ENCODE measurements at places on chromosomes 6 and 20. TPM values are rescaled to one million over a fixed set of nuclear protein-coding genes. Genes with fewer than 3 reads are reported as not detected.

DNA sequence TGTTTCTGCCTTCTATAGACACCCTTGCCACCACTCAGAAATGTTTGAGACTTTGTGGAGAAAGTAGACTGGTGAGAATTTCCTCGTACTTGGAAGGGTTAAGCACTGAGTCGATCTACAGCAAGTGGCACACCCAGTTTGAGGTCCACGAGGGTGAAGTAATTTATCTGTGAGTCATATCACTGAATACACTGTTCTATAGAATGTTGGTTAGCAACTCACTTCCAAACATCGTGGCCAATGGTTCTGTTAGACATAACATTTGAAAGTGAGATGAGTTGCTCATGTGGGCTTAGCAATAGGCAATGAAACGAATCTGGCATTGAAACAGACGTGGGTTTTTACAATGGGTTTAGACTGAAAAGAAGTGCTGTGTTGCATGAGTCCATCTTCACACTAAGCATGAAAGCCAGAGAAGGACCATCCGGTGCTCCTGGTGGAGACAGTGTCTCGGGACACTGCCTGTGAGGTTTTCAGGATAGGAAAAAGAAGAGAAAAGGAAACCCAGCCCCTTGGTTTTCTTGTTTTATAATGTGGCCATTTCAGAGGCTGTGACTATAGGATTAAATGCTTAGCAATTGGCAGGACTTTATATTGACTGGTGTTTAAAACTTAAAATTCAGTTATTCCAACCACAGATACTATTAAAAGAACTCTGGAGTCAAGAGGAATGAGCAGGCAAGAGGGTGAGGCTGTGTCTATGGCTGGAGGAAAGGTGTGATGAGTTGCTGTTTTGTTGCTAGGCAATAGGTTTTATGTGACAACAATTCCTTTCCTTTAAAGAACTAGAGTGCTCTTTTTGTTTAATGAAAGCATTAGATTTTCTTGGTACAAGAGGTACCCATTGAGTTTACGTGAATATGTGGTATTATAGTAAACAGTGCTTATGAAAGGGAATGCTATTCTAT is 31.0 kb upstream of the EZR start:
- DNase-seq: peak; percentile 97

FAM217A gene
- total RNA-seq: not detected

GRCh38 chr20:4632876-4633275 is 88.8 kb upstream of the PRND start:
- no peak for DNase-seq

DNA sequence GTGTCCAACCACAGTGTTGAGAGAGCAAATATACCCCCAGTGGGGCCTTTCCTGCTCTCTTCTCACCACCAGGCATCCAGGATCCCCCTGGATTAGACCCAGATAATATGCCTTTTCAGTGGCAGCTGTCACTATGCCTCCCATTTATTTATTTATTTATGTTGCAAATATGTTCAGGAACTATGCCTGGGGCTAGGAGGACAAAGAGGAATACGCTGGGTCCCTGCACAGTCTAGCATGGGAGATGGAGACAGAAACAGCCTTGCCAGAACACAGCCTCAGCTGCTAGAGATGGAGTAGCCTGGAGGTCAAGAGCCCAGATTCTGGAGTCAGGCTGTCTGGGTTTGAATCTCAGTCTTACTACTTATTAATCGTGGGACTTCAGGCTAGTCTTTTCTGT is 74.6 kb upstream of the LRFN2 start:
- DNase-seq: no peak

RREB1 gene
- 29.3 TPM for total RNA-seq

KCNQ5 gene
- 2.5 TPM for total RNA-seq

SLC13A3 gene
- total RNA-seq: 2.6 TPM

- no peak for DNase-seq
Observed at GRCh38 chr6:16316741-16317251, 78.4 kb downstream of the GMPR start.

- DNase-seq: no peak
Observed at GRCh38 chr6:159062976-159063375, 18.2 kb upstream of the TAGAP start.

MLN gene
- not detected for total RNA-seq

CTAGE9 gene
- total RNA-seq: not detected

TPX2 gene
- total RNA-seq: 16.0 TPM

GRCh38 chr20:64015635-64016034 is 20.3 kb upstream of the C20orf204 start:
- no peak for DNase-seq

GRCh38 chr20:39109933-39110818 is 148.0 kb downstream of the DHX35 start:
- DNase-seq: no peak

GRCh38 chr6:160084198-160084776 is 37.3 kb upstream of the SLC22A1 start:
- DNase-seq: no peak

DNA sequence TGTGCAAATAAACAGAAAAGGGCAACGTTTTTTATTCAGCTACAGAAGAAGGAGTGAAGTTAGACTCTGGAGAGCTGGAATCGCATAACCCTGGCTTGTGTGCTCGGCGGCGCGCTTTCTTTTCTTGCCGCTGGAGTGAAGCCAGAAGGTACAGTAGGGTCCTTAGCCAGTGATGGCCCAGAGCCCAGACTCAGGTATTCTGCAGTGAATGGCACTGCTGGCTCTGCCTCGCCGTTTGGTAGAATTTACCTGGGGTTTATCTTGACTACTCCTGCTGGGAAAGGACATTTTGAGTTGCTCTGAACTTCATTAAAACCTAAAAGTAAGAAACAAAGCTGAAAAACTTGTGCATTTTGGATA is 56.9 kb upstream of the TIAM2 start:
- no peak for DNase-seq

GRCh38 chr6:47457370-47457769 is 20.2 kb upstream of the CD2AP start:
- no peak for DNase-seq

DEFB129 gene
- not detected for total RNA-seq

GRCh38 chr20:48165401-48165685 is 380.1 kb upstream of the SULF2 start:
- no peak for DNase-seq

Measured in kidney epithelial cell (primary cell).